ENCODE measurements at places on chromosomes 1 and 21. TPM values are rescaled to one million over a fixed set of nuclear protein-coding genes. Genes with fewer than 3 reads are reported as not detected.

The PROX1 gene
- 125 TPM for total RNA-seq

The OPRD1 gene
- total RNA-seq: under 0.01 TPM

The PRAMEF27 gene
- not detected for total RNA-seq

The TNFRSF25 gene
- 6.7 TPM for total RNA-seq

The CFHR2 gene
- not detected for total RNA-seq
